Activated CD8-positive, alpha-beta memory T cell treated with anti-CD3 and anti-CD28 coated beads, Interleukin-2, amount 50 U/mL, for 48 hours (primary cell): ENCODE measurements at places on chromosomes 3 and 15.
A peak's percentile ranks its signal among the peaks of the same experiment; 100 is the strongest.

GRCh38 chr15:42704492-42704926 lies 32.4 kb downstream of the CDAN1 start:
- no peak for DNase-seq

DNA sequence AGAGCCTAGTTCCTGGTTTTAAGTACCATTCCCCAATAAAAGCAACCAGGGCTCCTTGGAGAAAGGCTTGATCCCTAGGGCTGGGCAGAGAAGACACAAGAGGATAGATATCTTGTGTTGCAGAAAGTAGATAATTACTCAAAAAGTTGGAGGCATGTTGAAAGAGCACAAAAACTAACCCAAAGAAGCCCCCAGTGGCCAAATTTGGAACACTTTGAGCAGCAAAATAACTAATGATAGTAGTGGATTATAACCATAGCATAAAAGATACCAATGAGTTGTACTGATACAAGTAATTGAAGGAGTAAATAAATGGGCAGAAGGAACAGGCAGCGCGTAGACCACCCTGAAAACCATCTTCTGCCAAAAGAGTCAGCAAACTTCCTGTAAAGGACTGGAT lies 12.0 kb downstream of the EXOSC7 start:
- DNase-seq: no peak

GRCh38 chr3:194387926-194388418 lies 11.1 kb downstream of the GP5 start:
- peak; percentile 36 for DNase-seq

DNA sequence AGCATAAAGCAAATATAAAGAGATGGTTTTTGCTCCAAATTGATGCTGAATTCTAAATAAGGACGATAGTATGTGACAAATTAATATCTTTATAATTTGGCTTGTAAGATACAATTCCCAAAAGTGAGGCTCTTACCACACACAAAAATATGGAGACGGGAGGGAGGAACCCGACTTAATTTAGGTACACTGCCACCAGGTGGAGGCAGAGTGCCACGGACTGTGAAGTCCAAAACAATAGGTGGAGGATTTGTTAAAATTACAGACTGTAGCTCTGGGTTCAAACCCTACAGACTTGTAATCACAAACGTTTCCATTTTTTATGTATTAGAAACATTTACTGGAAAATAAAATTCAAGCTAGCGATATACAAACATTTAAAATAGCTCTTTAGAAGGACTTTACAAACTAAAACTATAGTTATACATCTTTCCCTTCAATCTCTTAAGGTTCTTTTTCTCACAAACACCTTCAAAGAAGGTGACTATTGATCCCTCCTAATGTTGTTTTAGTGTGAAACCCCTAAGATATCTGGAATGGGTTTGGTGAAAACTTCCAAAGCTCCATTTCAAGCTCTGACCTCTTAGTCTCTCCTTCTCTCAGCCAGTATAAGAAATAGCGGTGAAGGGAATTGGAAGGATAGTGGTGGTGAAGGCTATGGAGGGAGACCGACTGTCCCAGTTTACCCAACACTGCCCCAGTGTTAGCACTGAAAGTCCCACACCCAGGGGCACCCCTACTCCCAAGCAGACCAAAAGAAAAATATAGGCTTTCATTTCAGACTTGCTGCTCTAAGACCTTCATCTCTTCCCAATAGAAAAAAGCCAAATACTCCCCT lies 89.7 kb downstream of the AQP9 start:
- DNase-seq: peak; percentile 81

GRCh38 chr3:124522082-124522625 lies 208.1 kb upstream of the UMPS start:
- DNase-seq: no peak

DNA sequence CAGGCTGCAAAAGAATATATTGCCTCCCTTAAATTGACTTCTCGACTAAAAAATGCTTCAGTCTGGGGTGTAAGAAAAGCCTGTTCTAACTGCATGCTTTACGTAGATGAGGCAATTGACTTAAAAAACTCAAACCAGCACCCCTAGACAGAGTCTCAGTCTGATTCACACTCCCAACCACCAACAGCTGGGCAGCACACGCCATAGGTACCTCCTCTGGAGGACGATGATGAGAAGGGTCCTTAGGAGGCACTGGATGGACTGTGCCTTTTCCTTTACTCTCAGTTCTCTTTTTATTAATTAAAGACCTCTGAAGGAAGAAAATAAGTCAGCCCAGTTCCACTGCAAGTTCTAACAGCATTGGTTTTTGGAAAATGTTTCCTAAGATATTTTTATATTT lies 175.0 kb downstream of the PDZRN3 start:
- no peak for DNase-seq

DNA sequence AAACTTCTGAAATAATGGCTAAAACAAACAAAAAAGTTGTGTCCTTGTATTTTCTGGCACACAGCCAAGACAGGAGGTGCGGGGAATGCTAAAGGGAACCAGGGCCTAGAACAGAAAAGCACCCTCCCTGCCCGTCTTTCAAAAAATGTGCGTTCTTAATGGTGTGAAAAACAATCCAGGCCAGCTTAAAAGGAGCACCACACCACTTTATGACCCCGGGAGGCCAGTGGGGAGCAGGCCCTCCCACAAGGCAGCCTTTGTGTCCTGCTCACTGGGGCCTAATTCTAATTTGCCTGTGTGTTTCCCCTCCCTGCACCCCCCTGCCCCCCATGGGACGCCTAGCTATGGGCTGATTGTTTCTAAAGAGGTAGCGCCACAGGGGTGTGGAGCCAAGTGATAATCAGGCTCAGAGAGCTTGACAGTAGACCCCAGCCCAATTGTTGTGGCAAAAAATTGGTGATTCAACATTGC lies 181.4 kb downstream of the GREM1 start:
- no peak for DNase-seq

- no peak for DNase-seq
Measured at GRCh38 chr3:42061713-42062380, 29.3 kb upstream of the TRAK1 start.

- peak; percentile 82 for DNase-seq
Measured at GRCh38 chr15:92899948-92900730, at the start of gene CHD2. TSS of gene CHD2 (plus strand) at chr15:92900324. CDS start at chr15:92901238, 914 bp downstream.

DNA sequence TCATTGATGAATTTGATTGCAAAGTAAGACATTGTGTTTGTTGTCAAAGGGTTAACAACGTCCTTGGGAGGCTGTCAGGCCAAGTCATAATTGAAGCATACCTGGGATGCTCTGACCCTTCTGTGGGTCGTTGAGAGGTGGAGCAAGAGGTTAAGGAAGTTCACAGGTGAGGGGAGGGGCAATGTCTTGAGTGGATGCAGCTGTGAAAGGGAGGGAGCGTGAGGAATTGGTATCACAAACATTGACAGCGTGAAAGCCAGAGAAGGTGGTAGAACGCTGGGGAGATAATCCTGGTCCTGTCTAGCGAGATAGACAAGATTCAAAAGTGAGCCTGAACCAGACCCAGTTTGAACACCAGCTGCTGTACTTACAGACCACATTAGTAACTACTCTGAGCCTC lies 79.4 kb downstream of the HES1 start:
- DNase-seq: no peak

DNA sequence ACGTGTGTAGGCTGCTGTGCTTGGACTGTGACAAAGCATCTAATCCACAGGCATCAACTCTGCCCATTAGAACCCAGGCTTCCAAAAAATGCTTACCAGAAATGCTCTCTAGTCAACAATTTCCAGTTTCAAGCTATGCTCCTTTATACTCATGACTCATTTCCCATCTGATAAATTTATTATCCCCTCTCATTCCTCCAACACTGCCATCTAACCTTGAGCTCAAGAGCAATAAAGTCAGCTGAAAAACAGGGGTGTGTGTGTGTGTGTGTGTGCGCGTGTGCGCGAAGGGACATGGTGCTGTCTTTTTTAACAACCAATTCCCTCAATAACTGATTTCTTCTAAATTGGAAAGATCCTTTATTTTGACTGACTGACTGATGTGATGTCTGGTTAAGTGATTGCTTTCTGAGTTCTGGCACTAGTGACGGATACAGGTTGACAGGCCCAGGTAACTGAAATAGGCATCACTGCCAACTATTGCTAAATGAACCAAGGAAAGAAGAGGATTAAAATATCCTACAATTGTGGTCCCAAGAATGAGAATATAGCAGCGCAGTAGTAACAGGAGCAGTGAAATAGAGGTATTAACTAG lies 405.5 kb downstream of the ZNF385D start:
- DNase-seq: no peak

GRCh38 chr3:14037211-14037610 lies 87.5 kb downstream of the CHCHD4 start:
- DNase-seq: no peak

DNA sequence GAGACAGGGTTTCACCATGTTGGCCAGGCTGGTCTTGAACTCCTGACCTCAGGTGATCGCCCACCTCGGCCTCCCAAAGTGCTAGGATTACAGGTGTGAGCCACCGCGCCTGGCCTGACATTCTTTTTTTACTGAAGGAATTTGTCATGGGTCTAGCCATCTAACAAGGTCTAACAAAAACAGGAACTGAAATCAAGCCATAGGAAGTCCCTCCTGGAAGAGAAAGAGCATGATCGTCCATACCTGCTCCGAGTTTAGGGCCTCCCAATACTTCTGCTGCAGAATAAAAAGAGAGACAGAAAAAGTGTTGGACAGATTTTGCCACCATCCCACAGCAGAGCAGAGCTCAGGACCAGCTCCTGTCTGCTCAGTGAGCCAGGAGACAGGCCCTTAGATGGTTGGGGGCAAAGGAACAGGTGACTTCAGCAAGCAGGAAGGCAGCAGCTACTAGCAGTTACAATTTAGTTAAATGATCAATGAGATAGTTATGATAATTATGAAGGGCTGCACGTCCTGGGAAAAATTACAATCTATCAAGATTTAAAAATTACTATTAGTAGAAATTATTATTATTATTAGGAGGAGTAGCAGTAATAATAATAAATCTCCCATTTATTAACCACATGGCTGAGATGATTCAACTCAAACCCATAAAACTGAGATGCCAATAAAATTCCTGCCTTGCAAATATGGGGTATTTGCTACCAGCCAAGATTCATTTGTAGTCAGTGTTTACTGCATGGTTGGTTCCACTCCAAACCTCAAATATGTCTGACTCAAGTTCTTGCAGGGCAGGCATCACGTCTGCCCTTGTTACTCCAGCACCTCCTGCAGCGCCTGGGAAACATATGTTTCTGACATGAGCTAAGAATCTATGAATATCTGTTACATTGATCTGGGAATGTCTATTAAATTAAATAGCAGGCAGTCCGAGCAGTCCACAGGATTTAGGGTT lies 40.1 kb downstream of the TMEM44 start:
- DNase-seq: no peak

GRCh38 chr15:51313074-51313393 lies 25.4 kb downstream of the CYP19A1 start:
- no peak for DNase-seq

GRCh38 chr3:23246651-23247050 lies 43.5 kb downstream of the UBE2E2 start:
- DNase-seq: no peak

DNA sequence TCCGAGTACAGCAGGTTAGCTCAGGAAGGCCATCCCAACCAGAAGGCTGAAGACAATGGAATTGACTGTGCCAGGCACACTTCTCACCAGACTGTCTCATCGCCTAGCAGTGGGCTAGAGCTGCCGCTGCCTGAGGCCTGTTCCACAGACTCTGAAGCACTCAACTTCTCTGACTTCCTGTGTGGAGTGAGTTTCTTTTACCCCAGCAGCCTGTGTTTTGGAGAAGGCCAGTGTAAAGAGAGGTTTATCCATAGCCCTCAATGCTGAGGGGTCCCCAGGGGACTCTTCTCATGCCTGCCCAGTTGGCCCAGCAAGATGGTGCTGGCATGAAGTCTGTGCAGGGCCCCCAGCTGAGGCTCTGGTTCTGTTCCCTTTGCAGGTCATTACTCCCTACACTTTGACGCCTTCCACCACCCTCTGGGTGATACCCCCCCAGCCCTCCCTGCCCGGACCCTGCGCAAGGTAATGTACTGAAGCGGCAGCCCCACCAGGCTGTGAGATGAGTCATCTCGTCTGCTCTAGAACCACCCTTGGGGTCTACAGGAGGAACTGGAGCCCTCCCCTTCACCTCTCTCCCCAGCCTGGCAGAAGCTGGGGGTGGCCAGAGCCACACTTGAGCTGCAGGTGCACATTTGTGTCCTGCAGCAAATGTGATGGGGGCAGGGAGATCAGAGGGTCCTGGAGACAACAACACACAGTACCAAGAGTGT lies 5.2 kb upstream of the MANF start:
- DNase-seq: no peak

DNA sequence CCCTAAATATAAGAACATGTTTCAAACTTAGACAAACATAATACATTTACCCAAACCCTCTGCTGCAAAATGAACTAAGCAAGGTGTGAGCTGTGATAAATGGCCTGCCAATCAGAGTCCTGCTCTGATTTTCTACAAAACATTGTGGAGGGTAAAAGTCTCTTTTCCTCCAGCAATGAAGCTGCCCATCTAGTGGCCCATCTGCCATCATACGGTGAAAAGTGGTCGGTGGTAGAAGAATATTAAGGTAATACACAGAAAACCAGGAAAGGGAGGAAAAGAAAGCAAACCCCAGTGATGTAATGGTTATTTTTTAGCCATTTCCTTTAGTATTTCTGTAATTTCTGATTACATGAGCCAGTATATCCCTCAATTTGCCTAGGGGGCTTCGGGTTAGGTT lies 838.1 kb downstream of the TBL1XR1 start:
- DNase-seq: no peak

- no peak for DNase-seq
Measured at GRCh38 chr15:35722501-35722900, 176.5 kb upstream of the DPH6 start.

DNA sequence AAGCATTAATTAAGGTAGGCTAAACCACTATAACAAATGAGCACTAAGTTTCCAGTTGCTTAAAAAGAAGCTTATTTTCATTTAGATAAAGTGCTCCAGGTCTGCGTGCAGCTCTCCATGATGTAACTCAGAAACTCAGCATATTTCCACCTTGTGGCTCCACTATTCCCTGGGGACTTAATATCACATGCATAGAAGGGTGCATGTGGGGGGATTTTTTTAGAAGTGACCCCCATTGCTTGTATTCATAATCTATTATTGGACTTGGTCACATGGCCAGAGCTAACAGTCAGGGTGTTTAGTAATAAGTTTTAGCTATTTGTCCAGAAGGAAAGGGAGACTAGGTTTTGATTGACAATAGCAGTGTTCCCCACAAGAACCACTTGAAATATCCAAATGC lies 86.8 kb downstream of the TMCO5A start:
- DNase-seq: no peak

DNA sequence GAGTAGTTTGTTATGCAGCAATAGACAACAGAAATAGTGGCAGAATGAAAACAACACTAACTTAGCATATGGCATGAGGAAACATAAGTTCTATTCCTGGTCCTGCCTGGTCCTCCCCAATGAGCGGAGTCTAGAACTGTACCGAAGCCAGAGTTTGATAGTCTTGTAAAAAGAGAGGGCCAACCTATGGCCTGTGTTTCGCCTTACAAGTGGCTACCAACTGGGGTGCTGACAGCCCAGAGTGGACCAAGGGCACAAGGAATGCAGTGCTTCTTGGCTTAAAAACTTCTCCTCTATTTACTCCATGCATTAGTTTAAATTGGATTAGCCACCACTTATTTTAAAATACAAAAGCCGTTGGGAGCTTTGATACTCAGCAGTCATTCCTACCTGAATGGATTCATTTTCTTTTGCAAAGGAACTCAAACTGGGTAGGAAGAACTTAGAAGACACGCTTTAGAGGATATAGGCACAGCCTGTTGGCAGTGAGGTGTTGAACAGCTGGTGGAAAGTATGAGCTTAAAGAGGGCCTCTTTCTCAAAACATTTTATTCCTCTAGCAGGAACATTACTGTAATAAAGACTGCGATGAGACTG lies 302.9 kb downstream of the PLCL2 start:
- DNase-seq: no peak

GRCh38 chr15:52427804-52428203 lies 100.9 kb downstream of the MYO5A start:
- DNase-seq: no peak
